ENCODE measurements at places on chromosomes 2 and 18.

DNA sequence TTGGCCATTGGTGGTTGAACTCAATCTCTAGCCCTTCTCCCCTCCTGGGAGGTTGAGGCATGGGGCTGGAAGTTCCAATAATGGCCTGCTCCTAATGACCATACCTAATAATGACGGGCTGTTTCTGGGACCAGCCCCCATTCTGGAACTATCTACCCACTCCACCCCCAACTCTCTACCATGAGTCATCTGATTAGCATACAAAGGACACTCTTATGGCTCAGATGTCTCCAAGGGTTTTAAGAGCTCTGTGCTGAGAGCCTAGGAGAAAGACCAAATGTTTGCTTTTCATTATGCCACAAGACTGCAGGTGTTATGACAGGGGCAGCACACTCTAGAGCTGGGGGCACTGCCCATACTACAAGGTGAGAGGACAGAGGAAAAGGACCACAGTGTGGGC is 137.0 kb upstream of the NCKAP5 start:
- DNase-seq: no peak

GRCh38 chr2:54122939-54123338 is 7.5 kb downstream of the ACYP2 start:
- DNase-seq: no peak

DNA sequence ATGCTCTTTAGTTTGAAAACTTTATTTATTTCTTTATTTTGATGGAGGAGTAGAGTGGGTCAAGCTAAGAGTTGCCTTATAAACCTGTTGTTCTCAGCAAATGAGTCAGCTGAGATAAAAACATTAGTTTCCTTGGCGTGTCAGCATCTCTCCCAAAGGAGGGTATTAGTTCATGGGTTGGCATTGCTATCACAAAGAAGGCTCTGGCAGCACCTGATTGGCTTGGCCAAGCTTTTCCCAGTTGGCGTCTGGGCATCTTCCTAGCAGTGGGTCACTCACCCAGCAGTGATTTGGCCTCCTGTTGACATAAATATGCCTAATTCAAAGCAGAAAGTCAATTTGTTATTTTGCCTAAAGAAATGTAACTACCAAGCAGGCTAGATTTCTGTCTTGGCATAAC is 200.7 kb upstream of the TNP1 start:
- DNase-seq: no peak

DNA sequence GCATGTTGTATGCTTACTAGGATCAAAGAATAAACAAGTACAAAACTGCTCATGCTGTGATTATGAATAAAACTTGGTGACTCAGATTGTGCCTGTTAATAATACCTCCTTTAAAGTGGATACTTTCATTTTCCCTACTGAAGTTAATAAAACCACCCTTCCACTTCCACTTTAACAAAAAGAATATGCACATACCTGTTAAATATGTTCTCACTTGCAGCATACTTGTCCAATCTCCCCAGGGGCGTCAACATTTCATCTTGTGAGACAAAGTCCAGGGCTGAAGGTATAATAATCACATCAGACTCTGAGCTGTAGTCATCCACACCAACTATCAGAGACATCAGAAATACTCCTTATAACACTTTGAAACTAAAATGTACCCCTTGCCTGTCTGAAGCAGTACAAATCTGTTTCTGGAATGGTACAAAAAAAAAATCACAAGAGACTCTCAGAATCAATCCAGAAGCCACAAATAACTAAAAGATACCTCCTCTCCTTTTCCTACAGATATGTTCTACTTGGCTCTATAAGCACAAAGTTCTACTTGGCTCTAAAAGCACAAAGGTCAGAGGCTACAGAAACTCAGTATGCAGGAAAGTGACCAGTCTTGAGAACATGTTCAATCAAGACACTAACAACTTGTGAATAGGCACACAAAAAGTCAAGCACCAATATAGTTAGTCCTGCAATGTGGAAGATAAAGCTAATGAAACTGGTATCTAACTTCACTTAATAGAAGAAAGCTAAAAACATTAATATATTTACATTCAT is 19.3 kb downstream of the PPP4R1 start:
- no peak for DNase-seq

DNA sequence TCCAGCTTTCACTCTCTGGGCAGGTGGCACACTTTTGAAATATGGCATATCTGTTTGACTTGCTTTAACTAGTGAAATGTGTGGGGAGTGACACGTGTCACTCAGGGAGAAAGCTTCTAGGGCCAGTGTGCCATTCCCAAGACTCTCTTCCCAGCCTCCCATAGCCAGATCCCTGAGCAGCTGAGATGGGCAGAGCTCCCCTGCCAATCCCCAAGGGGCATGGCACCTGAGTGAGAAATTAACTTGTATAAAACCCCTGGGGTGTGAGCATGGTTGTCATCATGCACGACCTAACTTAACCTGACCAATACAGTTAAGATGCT is 39.0 kb upstream of the MARCO start:
- no peak for DNase-seq

DNA sequence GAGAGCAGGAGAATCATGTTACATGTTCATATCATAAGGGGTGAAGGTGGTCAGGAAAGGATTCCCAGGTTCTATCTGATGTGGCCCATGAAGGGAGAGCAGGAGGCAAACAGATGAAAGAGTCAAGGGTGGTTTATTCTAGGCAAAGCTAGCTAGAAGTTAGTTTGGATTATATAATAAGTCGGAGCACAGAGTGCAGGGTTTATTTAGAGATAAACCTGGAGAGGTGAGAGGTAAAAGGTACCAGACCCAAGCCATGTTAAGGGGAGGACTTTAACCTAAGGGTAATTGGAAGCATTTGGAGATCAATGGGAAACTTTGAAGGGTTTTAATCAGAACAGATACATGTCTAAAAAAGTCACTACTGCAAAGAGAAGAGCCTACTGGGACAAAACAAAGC is 69.2 kb upstream of the LRATD1 start:
- no peak for DNase-seq

DNA sequence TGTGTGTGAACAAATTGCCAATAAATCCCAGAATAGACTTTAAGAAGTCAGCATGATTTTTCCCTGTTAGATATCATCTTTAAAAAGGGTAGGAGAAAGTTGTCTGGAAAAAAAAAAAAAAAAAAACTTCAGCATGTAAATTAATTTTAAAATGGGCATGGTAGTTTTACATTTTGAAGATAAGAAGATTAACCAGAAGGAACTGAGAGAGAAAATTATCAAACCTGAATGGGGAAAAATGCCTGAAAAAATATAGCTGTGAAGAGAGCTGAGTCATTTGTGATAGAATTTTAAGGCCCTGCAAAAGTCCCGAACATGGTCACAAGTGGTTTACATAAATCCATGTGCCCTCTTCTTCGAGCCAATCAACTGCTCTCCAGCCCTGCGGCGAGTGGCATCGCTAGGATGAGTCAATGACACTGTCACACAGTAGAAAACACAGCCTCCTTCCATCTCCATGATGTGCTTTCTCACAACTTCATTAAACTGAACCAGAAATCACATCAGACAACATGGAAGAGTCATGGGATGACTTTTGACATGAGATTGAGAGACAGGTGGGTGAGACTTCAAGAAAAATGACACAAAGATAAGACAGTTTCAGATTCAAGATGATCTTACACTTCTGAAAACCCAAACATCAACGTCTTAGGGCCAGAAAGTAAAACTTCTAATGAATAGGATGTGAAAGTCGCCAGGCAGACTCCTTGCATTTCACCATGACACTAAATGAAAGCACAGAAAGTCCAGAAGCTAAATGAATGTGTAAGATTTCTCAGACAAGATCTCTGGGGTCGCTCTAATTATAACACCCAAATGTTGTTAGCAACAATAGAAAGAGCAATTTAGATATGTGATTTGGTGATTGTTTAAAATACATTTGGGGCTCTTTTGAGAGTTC is 273.0 kb upstream of the ID2 start:
- DNase-seq: no peak

GRCh38 chr2:68345129-68345875 is 19.8 kb upstream of the PLEK start:
- no peak for DNase-seq

DNA sequence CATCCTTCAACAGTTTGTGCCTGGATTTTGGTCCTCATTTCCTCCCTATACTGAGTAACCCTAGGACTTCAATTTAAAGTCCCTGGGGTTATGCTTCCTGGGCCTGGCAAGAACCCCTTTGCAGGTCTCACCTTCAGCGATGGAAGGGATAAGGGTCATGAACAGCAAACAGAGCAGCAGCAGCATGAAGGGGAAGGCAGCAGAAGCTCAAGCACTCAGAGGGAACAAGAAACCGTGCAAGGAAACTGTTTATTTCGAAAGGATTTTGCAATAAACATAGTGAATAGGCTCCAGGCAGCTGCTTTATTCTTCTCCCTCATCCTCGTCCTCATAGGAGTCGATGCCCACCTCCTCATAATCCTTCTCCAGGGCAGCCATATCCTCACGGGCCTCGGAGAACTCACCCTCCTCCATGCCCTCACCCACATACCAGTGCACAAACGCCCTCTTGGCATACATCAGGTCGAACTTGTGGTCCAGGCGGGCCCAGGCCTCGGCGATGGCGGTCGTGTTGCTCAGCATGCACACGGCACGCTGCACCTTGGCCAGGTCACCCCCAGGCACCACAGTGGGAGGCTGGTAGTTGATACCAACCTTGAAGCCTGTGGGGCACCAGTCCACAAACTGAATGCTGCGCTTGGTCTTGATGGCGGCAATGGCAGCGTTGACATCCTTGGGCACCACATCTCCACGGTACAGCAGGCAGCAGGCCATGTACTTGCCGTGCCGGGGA is 2.8 kb upstream of the TUBA4B start:
- DNase-seq: no peak

GRCh38 chr2:33419581-33420200 is 56.8 kb upstream of the RASGRP3 start:
- no peak for DNase-seq

GRCh38 chr2:22807872-22808271 is 577.1 kb upstream of the KLHL29 start:
- DNase-seq: no peak

DNA sequence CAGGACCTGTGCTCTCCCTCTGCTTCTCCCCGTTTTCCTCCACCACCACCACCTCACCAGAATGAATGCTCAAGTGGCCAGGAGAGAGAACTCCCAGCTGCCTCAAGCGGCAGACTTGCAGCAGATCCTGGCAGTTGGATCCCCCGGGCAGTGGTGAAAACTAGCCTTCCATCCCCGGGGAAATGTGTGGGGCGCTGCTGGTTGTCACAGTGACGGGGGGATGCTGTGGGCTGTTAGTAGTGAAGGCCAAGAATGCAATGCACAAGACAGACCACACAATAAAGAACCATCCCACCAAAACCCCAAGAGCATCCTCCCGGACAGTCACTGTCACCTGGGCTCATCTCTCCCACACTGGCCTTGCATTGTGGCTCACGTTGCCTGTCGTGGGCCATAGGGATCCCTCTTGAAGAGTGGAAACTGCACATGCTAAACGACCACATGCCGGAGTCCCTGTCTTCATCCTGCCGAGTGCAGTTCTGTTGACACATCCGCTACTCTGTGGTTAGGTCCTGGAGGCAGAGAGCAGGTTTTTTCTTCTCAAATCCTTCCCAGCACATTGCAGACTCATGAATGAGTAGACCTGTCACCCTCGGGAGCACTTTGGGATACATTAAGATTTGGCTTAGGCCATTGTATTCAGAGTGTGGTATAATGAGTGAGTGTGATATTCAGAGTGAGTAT is 13.5 kb downstream of the SPATA3 start:
- no peak for DNase-seq

DNA sequence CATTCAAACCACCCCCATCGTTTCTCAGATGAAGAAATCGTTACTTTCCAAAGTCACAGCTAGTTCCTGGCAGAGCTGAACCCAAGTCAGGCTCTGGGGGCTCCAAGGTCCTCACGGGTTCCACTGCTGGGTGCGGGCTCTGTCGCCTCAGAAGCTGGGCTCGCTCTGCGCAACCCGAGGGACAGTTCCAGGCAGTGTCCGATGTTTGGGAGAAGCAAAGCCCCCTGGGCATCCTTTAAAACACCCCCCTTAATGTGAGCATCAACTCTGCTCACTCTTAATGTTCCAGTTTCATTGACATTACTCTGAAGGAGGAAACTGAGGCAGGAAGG is 796 bp downstream of the AOX1 start:
- no peak for DNase-seq

- no peak for DNase-seq
Measured at GRCh38 chr2:45754131-45755010, 102.9 kb downstream of the PRKCE start.

DNA sequence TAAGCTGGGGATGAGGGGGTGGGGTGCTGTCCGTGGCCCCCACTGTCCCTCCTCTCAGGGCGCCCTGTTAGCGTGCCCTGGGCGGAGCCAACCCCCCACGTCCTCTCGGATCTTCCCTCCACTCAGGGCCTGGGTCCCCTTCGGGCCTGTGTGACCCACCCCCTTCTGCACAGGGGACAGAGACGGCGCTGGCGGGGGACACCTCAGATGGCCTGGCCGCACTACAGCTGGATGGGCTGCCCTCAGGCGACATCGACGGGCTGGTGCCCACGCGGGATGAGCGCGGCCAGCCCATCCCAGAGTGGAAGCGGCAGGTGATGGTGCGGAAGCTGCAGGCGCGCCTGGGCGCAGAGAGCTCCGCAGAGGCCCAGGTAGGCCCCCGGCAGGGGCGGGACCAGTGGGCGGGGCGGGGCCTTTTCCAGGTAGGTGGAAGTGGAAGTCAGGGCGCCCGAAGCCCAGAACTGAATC is 9.9 kb upstream of the KLHL30 start:
- no peak for DNase-seq

GRCh38 chr2:43294973-43295603 is 68.7 kb upstream of the ZFP36L2 start:
- no peak for DNase-seq

DNA sequence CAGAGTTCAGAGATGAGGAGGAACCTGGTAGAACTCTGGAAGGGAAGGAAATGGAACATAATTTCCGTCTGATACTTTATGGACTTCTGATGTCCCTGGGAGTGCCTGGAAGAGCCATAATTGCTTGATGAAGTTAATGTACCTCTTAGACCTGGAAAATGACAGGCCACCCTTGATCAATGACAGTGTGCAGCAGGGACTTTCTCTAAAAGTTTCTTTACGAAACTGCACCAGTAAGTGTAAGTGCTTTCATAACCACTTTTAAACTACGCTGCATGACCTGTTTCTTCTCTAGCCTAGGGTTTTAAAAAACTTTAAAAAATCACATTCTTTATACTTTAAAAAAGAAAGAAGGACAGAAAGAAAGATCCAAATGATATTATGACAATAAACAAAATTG is 164.5 kb downstream of the LPIN1 start:
- no peak for DNase-seq

GRCh38 chr2:134630504-134631159 is 88.2 kb downstream of the TMEM163 start:
- DNase-seq: no peak

DNA sequence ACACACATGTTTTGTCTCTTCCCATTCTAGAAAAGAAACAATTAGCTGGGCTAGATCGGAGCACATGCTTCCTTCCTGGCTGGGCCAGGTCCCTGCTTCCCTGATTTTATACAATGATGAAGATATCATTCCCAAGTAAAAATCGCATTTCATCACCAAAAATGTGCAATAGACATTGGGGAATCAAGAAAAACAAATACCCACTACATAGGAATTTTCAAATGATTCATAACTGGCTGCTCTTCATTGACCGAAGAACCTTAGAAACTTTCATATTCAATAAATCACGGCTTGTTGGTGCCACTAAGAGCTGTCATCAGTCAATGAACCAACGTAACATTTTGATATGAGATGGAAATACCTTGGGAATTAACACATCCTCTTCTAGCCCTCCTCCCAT is 373.6 kb upstream of the TRIB2 start:
- DNase-seq: no peak

- DNase-seq: no peak
Measured at GRCh38 chr2:47838249-47838648, 55.3 kb downstream of the MSH6 start.

GRCh38 chr2:65957886-65958285 is 477.0 kb upstream of the MEIS1 start:
- no peak for DNase-seq

GRCh38 chr18:3725115-3725514 is 275.1 kb downstream of the TGIF1 start:
- no peak for DNase-seq
